ENCODE measurements at places on chromosomes 4 and X.
A peak's percentile ranks its signal among the peaks of the same experiment; 100 is the strongest.

GRCh38 chr4:182807767-182808548 lies 109.2 kb downstream of the DCTD start:
- DNase-seq, result no peak

GRCh38 chrX:153878969-153879653 lies 6.9 kb downstream of the L1CAM start:
- no peak for DNase-seq

DNA sequence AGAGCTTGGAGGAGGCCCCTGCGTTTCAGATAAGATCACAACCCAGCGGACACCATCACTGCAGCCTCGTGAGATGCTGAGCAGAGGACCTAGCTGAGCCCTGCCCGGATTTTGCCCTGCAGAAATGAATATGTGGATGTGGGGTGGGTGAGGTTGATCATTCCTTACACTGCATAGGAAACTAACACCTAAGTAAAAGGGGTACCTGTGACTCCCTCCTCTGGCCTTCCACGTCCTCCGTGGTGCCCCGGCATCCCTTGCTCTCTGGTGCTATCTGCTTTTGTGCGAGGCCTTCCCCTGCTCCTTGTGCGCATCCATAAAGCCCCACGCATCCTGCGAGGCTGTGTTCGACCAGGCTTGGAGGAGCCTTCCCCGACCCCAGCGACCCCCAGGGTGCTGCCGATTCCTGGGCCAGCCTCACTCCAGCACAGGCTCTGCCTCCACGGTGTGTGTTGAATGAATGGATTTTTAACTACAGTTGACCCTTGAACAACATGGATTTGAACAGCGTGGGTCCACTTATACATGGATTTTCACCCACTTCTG lies 25.6 kb upstream of the GPR78 start:
- DNase-seq, result no peak

DNA sequence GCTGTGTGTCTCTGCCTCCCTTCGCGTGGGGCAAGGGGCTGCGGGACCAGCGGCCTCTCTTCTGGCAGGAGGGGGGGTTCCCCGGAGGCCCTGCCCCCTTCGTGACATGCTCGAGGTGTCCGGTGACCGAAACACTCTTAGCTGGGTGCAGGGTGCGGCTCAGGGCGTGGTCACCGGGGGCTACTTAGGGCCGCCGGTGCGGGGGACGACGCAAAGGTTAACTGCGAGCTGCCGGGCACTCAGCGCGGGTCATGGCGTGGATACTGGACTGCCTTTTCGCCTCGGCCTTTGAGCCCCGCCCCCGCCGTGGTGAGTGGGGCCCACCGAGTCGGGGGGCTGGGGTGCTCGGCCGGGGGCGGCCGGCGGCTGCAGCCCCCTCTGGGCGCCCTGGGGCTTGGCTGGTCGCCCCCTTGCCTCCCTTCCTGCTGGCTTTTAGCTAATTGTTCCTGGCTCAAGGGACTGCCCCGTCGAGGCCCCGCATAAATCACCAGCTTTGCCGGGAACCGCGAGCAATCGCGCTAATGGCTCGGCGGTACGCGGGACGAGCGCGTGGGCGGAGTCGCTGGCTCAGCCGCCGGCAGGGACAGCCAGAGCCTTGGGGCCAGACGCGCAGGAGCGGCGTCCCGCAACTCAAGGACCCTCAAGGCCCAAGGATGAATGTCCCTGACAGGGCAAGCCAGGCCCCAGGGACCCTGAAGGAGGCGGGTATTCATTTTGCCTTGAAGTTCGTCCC lies at the start of gene ARHGAP36:
Gene ARHGAP36, plus strand, starts transcription at position 211 of the 733 bp plus-strand sequence. CDS start 23,320 bp downstream, outside the sequence.
- no peak for DNase-seq

GRCh38 chrX:106588801-106589200 lies 23.0 kb upstream of the RADX start:
- no peak for DNase-seq

DNA sequence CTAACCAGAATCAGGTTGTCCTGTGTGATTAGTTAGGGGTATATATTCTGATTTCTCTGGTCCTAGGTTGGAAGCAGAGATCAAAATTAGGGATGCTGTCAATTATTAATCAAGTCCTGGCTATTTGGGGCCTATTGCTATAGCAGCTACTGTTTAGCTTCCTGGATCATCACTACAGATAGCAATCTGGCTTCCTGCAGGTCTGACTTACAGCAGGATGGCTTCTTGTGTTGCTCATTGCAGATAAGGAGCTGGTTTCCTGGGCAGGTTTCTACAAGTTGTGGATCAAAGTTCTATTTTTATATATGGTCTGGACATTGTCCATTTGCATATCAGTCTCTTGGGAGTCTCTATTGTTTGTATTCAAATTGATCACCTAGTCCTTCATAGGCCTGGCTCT lies 57.7 kb upstream of the C4orf54 start:
- peak; percentile 11 for DNase-seq

GRCh38 chrX:122248681-122249080 lies 935.4 kb upstream of the GRIA3 start:
- no peak for DNase-seq

GRCh38 chrX:70033348-70034051 lies 16.2 kb downstream of the AWAT2 start:
- DNase-seq, result peak; percentile 55

GRCh38 chr4:89420507-89420906 lies 112.9 kb upstream of the GPRIN3 start:
- no peak for DNase-seq

GRCh38 chr4:183408796-183409195 lies 35.6 kb upstream of the CDKN2AIP start:
- peak; percentile 33 for DNase-seq

- DNase-seq, result no peak
Measured at GRCh38 chr4:31929676-31930345, 1209.6 kb downstream of the PCDH7 start.

DNA sequence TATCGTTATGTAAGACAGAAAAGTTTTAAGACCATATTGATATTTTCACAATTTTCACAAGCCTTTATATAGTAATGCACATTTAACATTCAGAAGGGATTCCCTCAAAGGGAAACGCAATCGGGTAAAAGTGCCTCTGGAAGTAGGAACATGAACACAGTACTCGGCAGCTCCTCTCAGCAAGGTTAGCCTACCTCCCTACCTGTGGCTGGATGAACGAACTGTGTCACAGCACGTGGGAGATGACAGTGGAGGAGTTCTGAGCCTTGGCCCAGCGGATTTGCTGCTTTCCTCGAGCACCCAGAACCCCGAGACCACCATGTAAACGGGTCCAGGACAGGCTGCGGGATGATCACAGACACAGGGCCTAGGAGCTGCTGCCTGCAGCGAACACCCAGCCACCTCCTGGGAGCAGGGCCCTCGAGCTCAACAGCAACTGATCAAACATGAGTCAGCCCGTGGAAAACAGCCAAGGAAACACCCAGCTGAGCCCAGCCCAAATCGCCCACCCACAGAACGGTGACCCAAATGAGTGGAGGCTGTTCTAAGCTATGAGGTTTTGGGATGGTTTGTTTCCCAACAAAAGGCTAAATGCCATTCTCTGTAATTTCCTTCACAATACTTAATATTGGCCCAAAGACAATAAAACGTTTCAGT lies 30.4 kb downstream of the FAT1 start:
- DNase-seq, result no peak

GRCh38 chr4:182808673-182809416 lies 108.3 kb downstream of the DCTD start:
- peak; percentile 68 for DNase-seq

DNA sequence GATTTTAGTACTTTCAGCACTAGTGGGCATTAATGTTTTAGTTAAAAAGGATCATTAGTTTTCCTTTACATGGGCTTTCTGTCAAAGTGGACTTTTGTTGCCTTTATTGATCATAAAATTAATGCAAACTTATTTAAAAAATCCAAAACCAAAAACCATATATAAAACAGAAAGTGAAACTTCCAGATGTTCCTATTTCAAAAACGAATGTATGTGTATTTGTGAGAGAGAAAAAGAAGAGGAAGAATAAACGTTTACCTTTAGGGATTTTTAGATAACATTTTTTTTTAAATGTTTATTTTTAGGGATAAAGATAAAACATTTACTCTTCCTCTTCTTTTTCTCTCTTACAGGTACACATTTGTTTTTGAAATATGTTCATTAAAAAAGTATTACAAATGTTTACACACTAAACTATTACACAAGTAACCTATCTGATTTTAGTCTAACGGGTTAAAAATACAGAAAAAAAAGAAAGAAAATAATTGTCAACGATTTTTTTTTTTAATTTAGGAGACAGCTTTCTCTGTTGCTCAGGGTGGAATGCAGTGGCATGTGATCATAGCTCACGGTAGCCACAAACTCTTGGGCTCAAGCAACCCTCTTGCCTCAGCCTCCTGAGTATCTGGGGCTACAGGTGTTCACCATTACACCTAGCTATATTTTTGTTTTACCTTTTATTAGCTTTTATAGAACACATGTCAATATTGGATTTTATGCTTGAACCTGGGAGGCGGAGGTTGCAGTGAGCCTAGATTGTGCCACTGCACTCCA lies 16.8 kb upstream of the COX18 start:
- no peak for DNase-seq

DNA sequence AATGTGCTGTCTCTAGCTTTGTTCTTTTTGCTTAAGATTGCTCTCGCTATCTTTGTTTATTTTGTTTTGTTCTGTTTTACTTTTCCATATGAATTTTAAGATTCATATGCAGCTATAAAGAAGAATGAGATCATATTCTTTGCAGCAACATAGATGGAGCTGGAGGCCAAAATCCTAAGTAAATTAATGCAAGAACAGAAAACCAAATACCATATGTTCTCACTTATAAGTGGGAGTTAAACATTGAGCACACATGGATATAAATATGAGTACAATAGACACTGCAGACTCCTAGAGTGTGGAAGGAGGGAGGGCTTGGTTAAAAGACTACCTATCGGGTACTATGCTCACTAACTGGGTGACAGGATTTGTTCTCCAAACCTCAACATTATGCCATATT lies 237.8 kb downstream of the TRAM1L1 start:
- no peak for DNase-seq

DNA sequence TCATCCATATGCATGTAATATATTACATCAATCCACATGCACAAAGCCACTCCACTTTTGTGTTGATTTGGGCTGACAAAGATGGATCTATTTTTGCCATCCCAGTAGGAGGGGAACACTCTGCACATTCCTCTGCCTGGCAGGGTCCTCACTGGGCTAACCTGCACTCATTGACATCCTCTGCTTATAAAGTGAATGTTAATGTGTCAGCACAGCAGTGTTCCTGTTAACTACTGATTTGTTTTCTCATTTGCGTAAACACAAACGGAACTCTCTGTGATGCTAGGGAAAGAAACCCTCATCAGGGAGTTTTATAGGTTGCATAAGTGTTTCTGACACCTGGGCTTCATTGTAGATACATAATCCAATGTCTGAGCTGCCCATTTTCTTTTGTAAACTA lies 826.0 kb downstream of the RAB28 start:
- no peak for DNase-seq

- no peak for DNase-seq
Measured at GRCh38 chrX:17826609-17827496, 34.2 kb downstream of the RAI2 start.

- DNase-seq, result no peak
Measured at GRCh38 chr4:162456106-162456505, 292.3 kb upstream of the FSTL5 start.

- DNase-seq, result peak; percentile 3
Measured at GRCh38 chr4:16582526-16582925, 315.9 kb downstream of the LDB2 start.

DNA sequence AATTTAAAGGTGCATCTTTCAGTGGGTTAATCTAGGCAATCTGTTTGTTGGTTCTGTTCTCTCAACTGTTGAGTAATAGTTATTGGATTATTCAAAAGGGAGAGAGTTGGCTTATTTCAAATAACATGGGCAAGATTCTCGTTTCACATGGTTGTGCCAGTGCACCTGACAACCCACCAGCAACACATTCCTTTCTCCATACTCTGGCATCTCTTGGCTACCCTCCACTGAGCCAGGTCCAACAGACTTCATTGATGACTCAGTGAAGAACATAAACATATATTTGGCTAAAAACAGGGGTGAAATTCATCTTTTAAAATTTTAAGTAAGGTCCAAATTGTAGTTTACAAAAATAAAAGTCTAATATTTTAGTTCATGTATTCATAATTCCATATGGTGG lies 967.2 kb downstream of the RPA4 start:
- no peak for DNase-seq

- DNase-seq, result peak; percentile 72
Measured at GRCh38 chrX:38754102-38754790, 47.0 kb upstream of the MID1IP1 start.

GRCh38 chrX:133497356-133497755 lies 82.1 kb upstream of the GPC4 start:
- DNase-seq, result no peak

- no peak for DNase-seq
Measured at GRCh38 chr4:106497271-106497670, 128.7 kb upstream of the GIMD1 start.

DNA sequence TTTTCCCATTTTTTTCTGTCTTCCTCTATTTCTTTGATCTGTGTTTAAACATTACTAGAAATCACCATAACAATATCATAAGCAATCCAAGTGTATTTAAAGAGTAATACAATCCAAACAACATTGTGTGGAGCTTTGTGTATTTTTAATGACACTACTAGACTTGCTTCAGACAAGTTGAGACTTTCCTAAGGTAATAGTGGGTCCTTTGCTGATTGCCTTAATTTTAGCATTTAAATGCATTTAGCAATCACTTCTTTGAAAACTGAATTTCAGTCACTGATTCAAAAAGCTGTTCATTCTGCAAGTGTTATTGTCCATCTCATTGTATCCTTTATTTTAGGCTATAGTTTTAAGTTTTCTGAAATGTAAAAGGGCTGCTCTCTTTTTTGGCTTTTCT lies 804.8 kb downstream of the ADGRL3 start:
- DNase-seq, result no peak

GRCh38 chr4:153181700-153182099 lies 22.5 kb upstream of the TRIM2 start:
- DNase-seq, result no peak

DNA sequence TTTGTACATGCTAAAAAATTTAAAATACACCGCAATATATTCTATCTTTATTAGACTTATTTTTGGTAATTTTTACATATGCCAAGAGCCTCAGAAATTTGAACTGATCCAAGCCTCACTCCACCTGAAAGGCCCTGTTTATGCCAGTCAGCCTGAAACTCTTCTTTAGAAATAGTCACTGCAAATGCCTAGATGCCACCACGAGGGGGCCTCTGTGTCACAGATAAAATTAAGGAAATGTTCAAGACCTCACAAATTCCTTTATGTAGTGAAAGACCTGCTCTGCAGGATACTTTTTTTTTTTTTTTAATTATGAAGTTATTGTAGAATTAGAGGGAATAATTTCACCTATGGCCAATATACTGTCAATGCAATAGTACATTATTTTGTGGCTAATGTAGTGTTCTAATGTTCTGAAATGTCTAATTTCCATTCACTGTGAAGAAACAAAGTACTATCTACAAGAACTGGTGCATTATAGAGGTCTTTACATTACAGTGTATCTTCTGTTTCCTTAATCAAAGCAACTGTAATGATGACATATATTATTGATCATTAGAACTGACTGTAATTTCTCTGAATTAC lies 69.8 kb downstream of the DTHD1 start:
- peak; percentile 76 for DNase-seq

GRCh38 chr4:48853604-48854394 lies 22.9 kb downstream of the OCIAD1 start:
- DNase-seq, result peak; percentile 76

DNA sequence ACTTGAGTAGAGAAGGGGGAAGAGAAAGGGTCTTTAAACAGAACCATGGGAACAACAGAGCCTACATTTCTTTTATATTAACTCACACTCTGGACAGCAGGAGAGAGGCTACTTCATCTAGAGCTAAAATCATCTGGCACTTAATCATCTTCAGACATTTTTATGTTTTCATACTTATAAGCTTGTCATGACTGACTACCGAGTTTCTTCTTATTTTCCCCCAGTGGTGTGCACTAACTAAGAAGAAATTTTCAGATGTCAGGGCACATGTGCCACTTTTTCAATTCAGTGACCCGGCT lies 11.8 kb upstream of the RTL5 start:
- no peak for DNase-seq

All from hematopoietic multipotent progenitor cell treated with erythropoietin and hydrocortisone succinate and interleukin-3 and kit ligand, for 6 days (in vitro differentiated cells).